Chondrocyte (in vitro differentiated cells): ENCODE measurements at places on chromosomes 4 and X. TPM values are rescaled to one million over a fixed set of nuclear protein-coding genes. Genes with fewer than 3 reads are reported as not detected.

Gene PITX2
- total RNA-seq, result 0.64 to 1.0 TPM in 2 of 3 replicates, not detected in the other

GRCh38 chrX:38606821-38607220, 45.5 kb downstream of the TSPAN7 start:
- no peaks in the 10 kb centered on the region for H3K36me3 ChIP-seq
- no peak overlapping the region for H3K4me3 ChIP-seq
- peaks cover 1% of the 10 kb centered on the region for H3K27me3 ChIP-seq
- H3K27ac ChIP-seq, result no peak overlapping the region
- no peaks in the 10 kb centered on the region for H3K4me1 ChIP-seq
- DNase-seq, result no peak

- no peak overlapping the region for H3K27ac ChIP-seq
- H3K27me3 ChIP-seq, result peaks cover 29% of the 10 kb centered on the region
- H3K36me3 ChIP-seq, result no peaks in the 10 kb centered on the region
- no peak overlapping the region for H3K4me3 ChIP-seq
- no peak for DNase-seq
- peaks cover 8% of the 10 kb centered on the region for H3K4me1 ChIP-seq
These were observed 136.9 kb upstream of the ZIC3 start for GRCh38 chrX:137428766-137429591.

- peaks cover 26% of the 10 kb centered on the region for H3K4me1 ChIP-seq
- peaks cover 1% of the 10 kb centered on the region for H3K36me3 ChIP-seq
- no peak overlapping the region for H3K4me3 ChIP-seq
- DNase-seq, result no peak
- no peaks in the 10 kb centered on the region for H3K27me3 ChIP-seq
These were observed 102.0 kb downstream of the ARSF start for GRCh38 chrX:3143043-3143799.

GRCh38 chr4:60611762-60612496, 588.2 kb upstream of the ADGRL3 start:
- H3K4me3 ChIP-seq, result no peak overlapping the region
- no peak overlapping the region for H3K27ac ChIP-seq
- H3K27me3 ChIP-seq, result no peaks in the 10 kb centered on the region
- peak; percentile 51 for DNase-seq
- H3K4me1 ChIP-seq, result peaks cover 22% of the 10 kb centered on the region

DNA sequence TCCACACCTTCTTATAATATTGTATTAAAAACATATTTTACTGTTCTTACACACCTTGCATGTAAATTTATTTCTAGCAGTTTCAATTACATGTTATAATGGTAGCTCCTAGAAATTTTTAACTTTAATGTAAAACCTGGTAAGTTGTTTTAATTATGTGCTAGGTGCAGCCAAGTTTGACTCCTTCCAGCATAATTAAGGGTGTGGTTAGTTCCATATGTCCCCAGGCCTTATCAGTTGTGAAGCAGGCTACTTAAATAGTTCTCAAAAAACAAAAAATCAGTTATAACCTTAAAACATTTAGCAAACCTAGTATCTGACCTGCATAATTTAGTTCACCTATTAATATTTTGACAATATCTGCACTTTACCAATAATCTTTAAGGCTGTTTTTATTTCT, 26.9 kb upstream of the PASD1 start:
- no peak overlapping the region for H3K27ac ChIP-seq
- no peaks in the 10 kb centered on the region for H3K27me3 ChIP-seq
- no peak overlapping the region for H3K4me3 ChIP-seq
- H3K4me1 ChIP-seq, result no peaks in the 10 kb centered on the region
- H3K36me3 ChIP-seq, result no peaks in the 10 kb centered on the region
- DNase-seq, result no peak

- no peaks in the 10 kb centered on the region for H3K27me3 ChIP-seq
- no peak for DNase-seq
- H3K4me1 ChIP-seq, result peaks cover 7% of the 10 kb centered on the region
- no peak overlapping the region for H3K27ac ChIP-seq
These were observed 133.4 kb downstream of the TBC1D19 start for GRCh38 chr4:26717332-26717731.

DNA sequence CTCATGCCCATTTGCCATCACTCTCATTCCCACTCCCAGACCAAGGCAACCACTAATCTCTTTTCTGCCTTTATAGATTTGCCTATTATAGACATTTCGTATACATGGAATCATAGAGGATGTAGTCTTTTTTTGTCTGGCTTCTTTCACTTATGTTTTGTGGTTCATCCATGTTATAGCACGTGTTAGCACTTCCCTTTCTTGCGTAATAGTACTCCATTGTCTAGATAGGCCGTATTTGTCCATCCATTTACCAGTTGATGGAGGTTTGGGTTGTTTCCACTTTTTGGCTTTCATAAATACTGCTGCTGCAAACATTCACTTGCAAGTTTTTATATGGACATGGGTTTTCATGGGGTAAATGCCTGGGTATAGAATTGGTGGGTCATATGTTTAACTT, 48.4 kb downstream of the KIF4A start:
- H3K4me1 ChIP-seq, result no peaks in the 10 kb centered on the region
- H3K27ac ChIP-seq, result no peak overlapping the region
- H3K4me3 ChIP-seq, result no peak overlapping the region

DNA sequence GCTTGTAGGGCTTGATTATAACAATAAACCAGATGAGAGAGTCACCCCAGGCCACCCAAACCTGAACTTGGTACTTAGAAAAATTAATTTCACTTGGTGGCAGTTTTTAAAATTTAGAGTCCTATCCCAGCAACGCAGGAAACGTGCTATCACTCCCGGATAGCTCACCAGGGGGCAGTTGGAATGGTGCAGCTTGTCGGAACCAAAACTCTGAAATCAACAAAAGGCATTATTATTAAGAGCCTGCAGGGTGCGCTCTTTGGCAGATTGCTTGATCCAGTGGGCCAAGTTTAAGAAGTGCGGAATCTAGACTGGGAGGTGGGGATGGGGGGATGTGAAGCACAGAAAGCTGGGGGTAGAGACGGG, 2.4 kb downstream of the FRAS1 start:
- H3K36me3 ChIP-seq, result no peaks in the 10 kb centered on the region
- peak overlapping the region; percentile 88 for H3K4me3 ChIP-seq
- peak overlapping the region; percentile 22 for H3K27ac ChIP-seq
- peaks cover 22% of the 10 kb centered on the region for H3K4me1 ChIP-seq
- no peak for DNase-seq
- peaks cover 2% of the 10 kb centered on the region for H3K27me3 ChIP-seq

- DNase-seq, result no peak
- H3K4me3 ChIP-seq, result no peak overlapping the region
- no peaks in the 10 kb centered on the region for H3K27me3 ChIP-seq
- H3K27ac ChIP-seq, result no peak overlapping the region
- H3K36me3 ChIP-seq, result no peaks in the 10 kb centered on the region
These were observed 34.8 kb downstream of the CCNQ start for GRCh38 chrX:153564047-153564606.

DNA sequence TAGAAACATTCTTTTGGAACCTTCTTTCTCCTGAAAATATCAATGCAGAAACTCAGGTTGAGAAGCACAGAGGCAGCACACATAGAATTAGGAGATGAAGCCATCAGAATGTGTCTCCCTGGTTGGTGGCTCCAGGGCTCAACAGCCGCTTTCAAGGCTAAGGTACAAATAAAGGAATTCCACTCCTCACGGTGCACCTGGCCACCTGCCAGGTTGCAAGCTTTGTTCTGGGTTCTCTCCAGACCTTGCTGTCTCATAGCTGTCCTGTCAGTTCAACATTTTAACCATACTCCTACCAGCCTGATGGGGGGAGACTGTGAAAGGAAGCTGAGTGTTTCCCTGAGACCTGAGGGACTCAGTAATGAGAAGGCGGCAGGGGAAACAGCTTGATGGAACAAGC, 96.3 kb upstream of the HPF1 start:
- no peaks in the 10 kb centered on the region for H3K36me3 ChIP-seq
- no peak overlapping the region for H3K27ac ChIP-seq
- H3K4me3 ChIP-seq, result no peak overlapping the region
- peaks cover 30% of the 10 kb centered on the region for H3K27me3 ChIP-seq
- DNase-seq, result no peak

DNA sequence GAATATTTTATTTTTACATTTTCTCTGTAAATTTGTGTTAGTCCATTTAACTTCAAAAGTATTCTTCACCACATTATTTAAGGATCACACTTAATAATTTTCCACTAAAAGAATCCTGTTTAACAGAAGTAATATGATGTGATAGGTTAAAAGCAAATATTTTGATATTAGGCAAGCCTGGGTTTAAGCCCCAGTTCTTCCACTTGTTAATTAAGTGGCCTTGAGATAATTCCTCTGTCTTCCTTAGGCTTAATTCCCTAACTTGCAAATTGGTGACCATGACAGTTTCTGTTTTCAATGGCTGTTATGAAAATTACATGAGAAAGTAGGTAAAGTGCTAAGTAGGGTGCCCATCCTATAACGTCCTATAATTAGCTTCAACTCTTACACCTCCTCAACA, 129.9 kb upstream of the ATOH1 start:
- no peak for DNase-seq
- no peak overlapping the region for H3K27ac ChIP-seq
- H3K36me3 ChIP-seq, result no peaks in the 10 kb centered on the region

DNA sequence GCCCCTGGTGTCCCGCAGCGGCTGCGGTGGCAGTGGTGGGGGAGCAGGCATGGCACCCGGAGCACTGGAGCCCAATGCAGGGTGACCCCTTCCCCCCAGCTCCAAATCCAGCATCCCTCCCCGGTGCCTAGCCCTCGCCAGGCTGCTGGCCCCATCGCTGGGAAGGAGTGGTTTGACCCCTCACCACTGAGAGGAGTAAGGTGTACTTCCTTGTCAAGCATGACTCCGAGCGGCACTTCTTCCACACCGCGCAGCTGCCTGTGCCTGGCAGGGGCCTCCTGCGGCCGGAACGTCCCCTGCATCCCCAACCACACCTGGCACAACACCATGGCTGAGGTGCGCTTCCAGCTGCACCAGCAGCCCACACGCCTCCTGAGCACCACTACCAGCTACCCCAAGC, 27.0 kb downstream of the LRPAP1 start:
- no peak overlapping the region for H3K27ac ChIP-seq
- H3K4me1 ChIP-seq, result no peaks in the 10 kb centered on the region
- no peak for DNase-seq
- H3K4me3 ChIP-seq, result no peak overlapping the region
- no peaks in the 10 kb centered on the region for H3K27me3 ChIP-seq

- no peaks in the 10 kb centered on the region for H3K36me3 ChIP-seq
- H3K27ac ChIP-seq, result peak overlapping the region; percentile 93
- peak overlapping the region; percentile 93 for H3K4me3 ChIP-seq
- no peaks in the 10 kb centered on the region for H3K27me3 ChIP-seq
These were observed 15.7 kb upstream of the RUFY3 start for GRCh38 chr4:70706044-70706461.

- no peaks in the 10 kb centered on the region for H3K36me3 ChIP-seq
- H3K27ac ChIP-seq, result no peak overlapping the region
- H3K4me3 ChIP-seq, result no peak overlapping the region
- H3K27me3 ChIP-seq, result no peaks in the 10 kb centered on the region
These were observed 61.2 kb downstream of the ENOX2 start for GRCh38 chrX:130841776-130842175.

DNA sequence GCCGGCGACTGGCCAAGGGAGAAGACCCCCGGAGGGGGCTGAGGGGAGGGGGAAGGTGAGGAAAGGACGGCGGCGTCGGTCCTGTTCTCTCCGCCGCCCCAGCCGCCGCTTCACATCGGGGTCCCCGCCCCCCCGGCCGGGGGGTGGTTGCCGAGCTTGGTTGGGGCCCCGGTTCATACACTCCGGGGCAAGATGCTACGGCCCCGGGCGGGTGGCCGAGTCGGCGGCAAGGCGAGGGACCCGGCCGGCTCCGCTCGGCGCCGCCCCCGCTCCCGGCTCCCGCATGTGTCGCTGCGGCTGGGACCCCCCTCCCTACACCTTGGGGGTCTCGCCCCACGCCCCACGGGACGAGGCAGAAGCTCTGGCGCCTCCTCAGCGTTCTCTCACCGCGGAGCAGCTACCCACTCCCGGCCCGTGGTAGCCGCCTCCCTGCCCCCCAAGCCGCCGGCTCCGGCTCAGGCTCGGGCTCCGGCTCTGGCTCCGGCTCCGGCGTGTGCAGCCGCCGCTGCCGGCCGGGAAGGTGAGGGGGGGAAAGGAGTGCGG, 461 bp downstream of the FBXW7 start:
- H3K27ac ChIP-seq, result peak overlapping the region; percentile 94
- H3K27me3 ChIP-seq, result no peaks in the 10 kb centered on the region
- DNase-seq, result no peak

DNA sequence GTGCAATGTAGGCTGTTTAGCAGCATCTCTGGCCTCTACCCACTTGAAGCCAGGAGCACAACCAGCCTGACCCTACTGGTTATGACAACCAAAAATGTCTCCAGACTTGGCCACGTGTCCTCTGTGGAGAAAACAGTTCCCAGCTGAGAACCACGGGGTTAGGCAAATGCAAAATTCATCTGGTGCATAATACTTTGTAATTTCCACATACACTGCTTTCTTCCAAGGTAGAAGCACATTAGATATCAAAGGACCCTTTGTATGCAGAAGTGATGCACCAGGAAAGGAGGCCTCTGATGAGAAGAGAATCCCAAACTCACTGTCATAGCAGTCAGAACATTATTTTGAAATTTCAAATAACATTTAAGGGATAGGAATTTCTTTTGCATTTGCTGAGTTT, 26.3 kb downstream of the MFAP3L start:
- no peaks in the 10 kb centered on the region for H3K27me3 ChIP-seq
- no peak for DNase-seq
- H3K4me1 ChIP-seq, result no peaks in the 10 kb centered on the region
- H3K36me3 ChIP-seq, result peaks cover 2% of the 10 kb centered on the region
- no peak overlapping the region for H3K4me3 ChIP-seq
- H3K27ac ChIP-seq, result no peak overlapping the region
